ENCODE measurements at places on chromosomes 12 and 14.

- H3K27ac ChIP-seq = no peak overlapping the region
- H3K27me3 ChIP-seq = peaks cover 20% of the 10 kb centered on the region
- H3K4me3 ChIP-seq = no peak overlapping the region
- H3K36me3 ChIP-seq = no peaks in the 10 kb centered on the region
- no peak for DNase-seq
- no peaks in the 10 kb centered on the region for H3K4me1 ChIP-seq
These were observed 1253.7 kb downstream of the LRFN5 start for GRCh38 chr14:42860371-42860770.

DNA sequence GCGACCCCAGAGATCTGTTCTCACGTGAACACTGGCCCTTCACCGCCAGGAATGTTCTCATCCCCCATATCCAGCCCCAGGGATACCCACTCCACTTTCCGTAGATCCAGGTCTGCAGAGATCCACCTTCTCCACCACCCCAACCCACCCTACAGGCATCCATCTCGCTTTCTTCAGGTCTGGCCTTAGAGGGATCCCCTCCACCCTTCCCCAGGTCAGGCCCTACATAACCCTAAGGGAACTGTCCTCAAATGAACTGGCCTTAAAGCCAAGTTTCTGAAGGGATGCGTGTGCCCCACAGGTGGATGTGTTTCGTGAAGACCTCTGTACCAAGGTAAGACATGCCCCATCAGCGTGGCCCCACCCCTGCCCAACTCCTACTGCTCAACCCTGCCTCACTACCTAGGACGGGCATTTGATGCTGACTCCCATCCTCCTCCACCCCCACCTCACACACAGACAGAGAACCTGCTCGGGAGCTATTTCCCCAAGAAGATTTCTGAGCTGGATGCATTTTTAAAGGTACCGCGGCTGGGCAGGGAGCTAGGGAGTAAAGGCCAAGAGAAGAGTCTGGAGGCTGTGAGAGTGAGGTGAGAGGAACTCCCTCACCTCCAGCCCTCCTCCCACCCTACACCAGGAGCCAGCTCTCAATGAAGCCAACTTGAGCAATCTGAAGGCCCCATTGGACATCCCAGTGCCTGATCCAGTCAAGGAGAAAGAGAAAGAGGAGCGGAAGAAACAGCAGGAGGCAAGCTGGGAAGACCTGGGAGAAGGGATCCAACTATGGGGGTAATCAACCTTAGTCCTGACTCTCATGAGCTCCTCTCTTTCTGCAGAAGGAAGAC is 912 bp downstream of the PSME1 start:
- DNase-seq = no peak
- H3K4me3 ChIP-seq = peak overlapping the region; percentile 88
- H3K36me3 ChIP-seq = peaks cover 33% of the 10 kb centered on the region

GRCh38 chr14:65483647-65484046 is 71.1 kb downstream of the FUT8 start:
- no peak overlapping the region for H3K27ac ChIP-seq
- no peaks in the 10 kb centered on the region for H3K36me3 ChIP-seq
- no peak overlapping the region for H3K4me3 ChIP-seq
- H3K4me1 ChIP-seq = peaks cover 3% of the 10 kb centered on the region

DNA sequence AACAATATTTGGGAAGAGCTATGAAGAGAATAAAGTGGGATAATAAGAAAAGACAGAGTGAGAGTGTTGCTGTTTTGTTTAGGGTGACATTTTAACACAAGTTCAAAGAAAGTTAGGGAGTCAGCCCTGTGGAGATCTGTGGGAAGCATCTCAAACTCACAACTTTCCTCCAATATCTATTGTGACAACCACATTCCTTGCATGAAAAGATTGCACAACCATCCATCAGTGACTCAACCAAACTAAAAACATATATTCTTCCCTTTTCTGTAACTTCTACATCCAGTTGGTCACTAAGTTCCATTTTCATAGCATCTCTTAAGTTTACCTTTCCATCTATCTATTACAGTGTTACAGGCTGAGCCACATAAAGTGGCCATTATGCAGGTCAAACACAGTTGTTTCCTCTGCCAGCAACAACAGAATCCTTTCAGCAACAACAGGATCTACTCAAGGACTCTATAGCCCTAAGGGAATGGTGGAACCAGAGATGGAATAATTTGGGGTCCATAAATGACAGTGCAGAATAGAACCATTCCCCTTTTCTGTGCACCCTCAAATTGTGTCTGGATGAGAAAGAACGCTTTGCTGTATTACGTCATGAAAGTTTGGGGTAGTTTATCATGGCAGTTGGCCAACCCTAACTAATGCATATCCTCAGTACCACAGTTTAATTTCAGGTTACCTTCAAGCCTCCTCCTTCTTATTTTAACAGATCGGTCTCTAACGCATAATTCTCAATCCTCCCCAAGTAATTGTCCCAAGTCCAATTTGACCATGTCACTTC is 118.8 kb downstream of the ST8SIA1 start:
- no peaks in the 10 kb centered on the region for H3K27me3 ChIP-seq
- DNase-seq = no peak
- H3K4me3 ChIP-seq = no peak overlapping the region
- no peak overlapping the region for H3K27ac ChIP-seq

GRCh38 chr12:104738776-104739642 is 219.1 kb downstream of the SLC41A2 start:
- no peaks in the 10 kb centered on the region for H3K27me3 ChIP-seq
- no peak for DNase-seq
- no peak overlapping the region for H3K4me3 ChIP-seq
- H3K36me3 ChIP-seq = no peaks in the 10 kb centered on the region
- H3K27ac ChIP-seq = peak overlapping the region; percentile 5

GRCh38 chr14:35989736-35990135 is 163.6 kb downstream of the BRMS1L start:
- H3K4me3 ChIP-seq = no peak overlapping the region
- H3K36me3 ChIP-seq = no peaks in the 10 kb centered on the region
- H3K27me3 ChIP-seq = no peaks in the 10 kb centered on the region
- no peak for DNase-seq

GRCh38 chr12:65941388-65941787 is 117.1 kb downstream of the HMGA2 start:
- peaks cover 88% of the 10 kb centered on the region for H3K4me1 ChIP-seq
- H3K4me3 ChIP-seq = no peak overlapping the region
- DNase-seq = no peak

GRCh38 chr12:104416585-104416984 is 40.2 kb upstream of the CHST11 start:
- H3K27me3 ChIP-seq = no peaks in the 10 kb centered on the region
- no peak overlapping the region for H3K27ac ChIP-seq
- H3K36me3 ChIP-seq = no peaks in the 10 kb centered on the region
- no peak overlapping the region for H3K4me3 ChIP-seq
- no peak for DNase-seq

DNA sequence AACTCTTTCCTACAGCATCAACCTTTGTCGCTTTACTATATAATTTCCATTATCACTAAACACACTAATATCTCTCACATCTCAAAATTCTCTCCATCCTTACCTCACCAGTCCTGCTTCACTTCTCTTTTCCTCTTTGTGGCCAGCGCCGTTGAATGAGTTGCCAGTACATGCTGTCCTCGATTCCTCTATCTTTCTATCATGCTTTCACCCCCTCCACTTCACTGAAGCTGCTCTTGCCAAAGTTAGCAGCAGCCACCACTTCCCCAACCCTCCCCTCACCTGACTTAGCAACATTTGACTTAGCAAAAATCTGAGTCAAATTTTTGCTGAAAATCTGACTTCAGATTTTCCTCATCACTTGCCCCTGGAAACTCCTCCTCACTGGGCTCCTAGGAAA is 210.4 kb downstream of the ANO6 start:
- no peak overlapping the region for H3K27ac ChIP-seq
- no peaks in the 10 kb centered on the region for H3K4me1 ChIP-seq
- DNase-seq = no peak
- H3K36me3 ChIP-seq = peaks cover 56% of the 10 kb centered on the region
- H3K4me3 ChIP-seq = no peak overlapping the region

DNA sequence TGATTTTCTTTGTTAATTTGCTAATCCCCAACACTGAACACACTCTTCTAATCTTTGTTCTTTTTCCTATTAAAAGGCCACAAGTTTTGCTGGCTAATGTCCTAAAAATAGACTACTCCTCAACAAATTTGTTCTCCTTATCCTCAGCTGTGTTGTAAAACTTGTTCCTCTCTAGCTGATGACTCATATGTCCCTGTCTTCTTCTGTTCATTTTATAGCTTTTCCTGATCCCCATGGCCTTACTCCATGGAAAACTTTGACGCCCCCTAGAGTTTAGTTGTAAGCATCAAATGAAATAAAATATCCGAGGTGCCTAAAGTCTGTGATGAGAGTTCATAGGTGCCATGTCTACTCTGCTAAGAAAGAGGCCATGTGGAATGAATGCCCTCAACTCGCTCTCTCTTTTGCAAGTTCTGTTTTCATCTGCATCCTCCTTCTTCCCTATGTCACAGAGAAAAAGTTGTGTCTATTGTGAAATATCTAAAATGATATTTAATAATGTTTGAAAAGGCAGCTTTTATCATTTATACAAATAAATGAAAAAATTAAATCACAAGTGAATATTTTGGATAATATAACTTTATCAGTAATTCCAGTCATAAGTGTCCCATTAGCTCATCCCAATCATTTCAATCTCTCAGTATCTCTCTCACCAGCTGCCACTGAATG is 237.9 kb downstream of the IPO8 start:
- no peak overlapping the region for H3K4me3 ChIP-seq
- no peaks in the 10 kb centered on the region for H3K4me1 ChIP-seq
- no peaks in the 10 kb centered on the region for H3K36me3 ChIP-seq
- no peaks in the 10 kb centered on the region for H3K27me3 ChIP-seq
- H3K27ac ChIP-seq = no peak overlapping the region

DNA sequence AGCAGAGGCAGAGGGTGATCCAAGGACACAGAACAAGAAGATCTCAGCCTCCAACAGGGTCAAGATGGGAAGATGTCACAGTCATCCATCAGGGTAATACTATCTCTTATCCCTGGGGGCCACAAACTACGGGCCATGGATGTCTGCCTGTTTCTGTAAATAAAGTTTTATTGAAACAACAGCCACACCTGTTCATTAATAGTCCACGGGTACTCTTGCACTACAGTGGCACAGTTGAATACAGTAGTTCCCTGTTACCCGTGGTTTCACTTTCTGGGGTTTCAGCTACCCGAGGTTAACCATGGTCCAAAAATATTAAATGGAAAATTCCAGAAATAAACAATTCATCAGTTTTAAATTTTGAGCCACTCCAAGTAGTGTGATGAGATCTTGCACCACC is 65.9 kb downstream of the BCL11B start:
- H3K4me3 ChIP-seq = no peak overlapping the region
- no peaks in the 10 kb centered on the region for H3K4me1 ChIP-seq
- no peaks in the 10 kb centered on the region for H3K27me3 ChIP-seq
- H3K36me3 ChIP-seq = no peaks in the 10 kb centered on the region
- no peak overlapping the region for H3K27ac ChIP-seq

DNA sequence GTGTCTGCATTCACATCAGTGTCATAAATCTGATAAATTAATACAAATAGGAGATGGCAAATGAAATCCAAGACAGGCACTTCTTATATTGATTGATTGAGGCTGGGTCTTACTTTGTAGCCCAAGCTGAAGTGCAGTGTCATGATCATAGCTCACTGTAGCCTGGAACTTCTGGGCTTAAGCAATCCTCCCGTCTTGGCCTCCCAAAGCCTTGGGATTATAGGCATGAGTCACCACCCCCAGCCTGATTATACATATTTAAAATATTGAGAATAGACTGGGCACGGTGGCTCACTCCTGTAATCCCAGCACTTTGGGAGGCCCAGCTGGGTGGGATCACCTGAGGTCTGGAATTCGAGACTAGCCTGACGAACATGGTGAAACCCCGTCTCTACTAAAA is 51.3 kb downstream of the MARK3 start:
- H3K27ac ChIP-seq = no peak overlapping the region
- no peaks in the 10 kb centered on the region for H3K4me1 ChIP-seq
- no peaks in the 10 kb centered on the region for H3K27me3 ChIP-seq
- peaks cover 61% of the 10 kb centered on the region for H3K36me3 ChIP-seq
- H3K4me3 ChIP-seq = no peak overlapping the region
- no peak for DNase-seq

GRCh38 chr14:100532906-100533655 is 54.1 kb downstream of the BEGAIN start:
- H3K27ac ChIP-seq = no peak overlapping the region
- peak; percentile 38 for DNase-seq
- no peaks in the 10 kb centered on the region for H3K36me3 ChIP-seq
- H3K4me3 ChIP-seq = no peak overlapping the region
- no peaks in the 10 kb centered on the region for H3K27me3 ChIP-seq

DNA sequence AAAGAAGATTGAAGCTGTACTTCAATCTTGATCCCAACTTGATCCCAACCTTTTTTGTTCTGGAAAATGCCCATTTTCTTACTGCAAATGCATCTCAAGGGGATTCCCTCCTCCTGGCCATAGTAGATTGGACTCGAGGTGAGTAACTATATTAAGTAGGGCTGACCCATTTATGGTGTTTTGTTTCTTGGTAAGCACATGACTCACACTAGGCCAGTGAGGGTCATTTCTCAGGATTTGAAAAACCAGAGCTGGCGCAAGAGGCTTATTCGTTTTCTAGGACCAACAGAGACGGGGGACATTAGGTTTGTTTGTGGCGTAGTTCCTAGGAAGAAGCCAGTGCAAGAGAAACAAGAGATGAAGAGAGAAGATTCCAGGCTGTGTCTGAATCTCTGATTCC is 51.4 kb downstream of the MRPL42 start:
- no peak for DNase-seq
- no peak overlapping the region for H3K4me3 ChIP-seq
- no peaks in the 10 kb centered on the region for H3K27me3 ChIP-seq
- H3K36me3 ChIP-seq = no peaks in the 10 kb centered on the region
- no peak overlapping the region for H3K27ac ChIP-seq
- no peaks in the 10 kb centered on the region for H3K4me1 ChIP-seq

DNA sequence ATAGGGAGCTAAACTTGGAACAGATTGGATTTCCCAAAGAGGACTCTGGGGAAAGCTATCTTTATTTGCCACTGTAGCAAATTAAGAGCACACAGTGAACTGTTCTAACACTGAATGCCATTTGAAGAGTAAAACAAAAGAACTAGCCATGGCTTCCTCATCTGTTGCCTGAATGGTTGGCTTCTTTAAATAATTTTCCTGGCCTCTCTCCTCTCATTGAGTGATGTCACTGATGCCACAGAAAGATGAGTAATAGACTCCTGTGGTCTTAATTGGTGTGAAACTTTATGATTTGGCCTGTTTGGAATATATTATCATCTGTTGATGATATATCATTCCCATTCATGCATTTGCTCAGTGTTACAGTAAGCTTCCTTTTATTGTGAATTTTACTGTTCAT is 42.5 kb downstream of the WDR20 start:
- peaks cover 22% of the 10 kb centered on the region for H3K4me1 ChIP-seq
- H3K27ac ChIP-seq = no peak overlapping the region
- no peaks in the 10 kb centered on the region for H3K36me3 ChIP-seq

- H3K27me3 ChIP-seq = no peaks in the 10 kb centered on the region
- peaks cover 16% of the 10 kb centered on the region for H3K4me1 ChIP-seq
- no peak for DNase-seq
- peak overlapping the region; percentile 77 for H3K27ac ChIP-seq
These were observed 550 bp downstream of the TEAD4 start for GRCh38 chr12:2959505-2960389.

Data from RWPE2 (cell line).